ENCODE measurements at places on chromosomes 7 and 10.
A peak's percentile ranks its signal among the peaks of the same experiment; 100 is the strongest.

DNA sequence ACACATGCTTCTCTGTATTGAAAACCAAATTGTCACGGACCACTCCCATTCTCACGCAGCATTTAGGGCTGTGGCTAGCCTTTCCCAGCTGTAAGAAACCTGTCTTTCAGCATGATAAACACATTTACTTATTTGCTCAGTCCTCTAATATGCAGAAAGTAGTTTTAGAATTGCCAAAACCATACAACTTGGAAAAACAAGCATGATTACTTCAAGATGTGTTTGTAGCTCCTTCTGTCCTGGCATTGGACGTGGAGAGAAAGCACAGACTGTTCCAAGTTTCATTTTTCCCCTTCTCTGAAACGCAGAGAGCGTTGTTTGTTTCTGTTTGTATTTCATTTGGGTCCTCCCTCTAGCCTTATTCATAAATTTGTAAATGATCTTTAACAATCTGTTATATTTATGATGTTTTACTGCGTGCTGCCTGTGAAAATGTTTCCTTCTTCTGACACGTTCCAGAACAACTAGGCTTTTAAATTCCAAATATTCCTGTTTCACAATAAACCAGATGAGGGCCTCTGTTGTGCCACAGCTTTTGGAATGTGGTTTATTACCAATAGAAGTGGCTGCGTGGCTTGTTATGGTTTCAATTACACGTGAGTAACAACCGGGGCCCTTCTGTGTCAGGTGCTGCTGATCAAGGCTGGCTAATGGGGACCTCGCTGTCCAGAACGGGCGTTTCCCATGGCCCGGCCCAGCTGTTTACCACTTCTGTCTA lies 26.1 kb downstream of the MNX1 start:
- DNase-seq, result peak; percentile 95

GRCh38 chr7:122850528-122850927 lies 35.7 kb downstream of the CADPS2 start:
- DNase-seq, result no peak

DNA sequence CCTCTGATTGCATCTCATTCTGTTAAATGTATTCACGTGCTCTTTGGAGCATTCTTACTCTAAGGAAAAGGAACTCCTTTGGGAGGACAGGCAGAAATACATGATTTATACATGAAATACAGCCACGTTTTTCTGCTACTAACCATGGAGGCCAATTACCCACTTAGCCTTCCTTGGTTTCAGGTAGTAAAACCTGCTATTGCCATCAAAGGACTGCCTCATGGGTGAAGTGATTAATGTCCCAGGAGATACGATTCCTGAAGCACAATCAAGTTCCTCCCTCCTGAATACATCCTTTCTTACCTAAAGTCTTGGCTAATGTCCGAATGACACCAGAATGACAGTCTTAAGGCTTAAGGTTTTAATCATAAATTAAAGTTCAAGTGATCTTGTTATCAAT lies 58.5 kb upstream of the PIK3CG start:
- DNase-seq, result no peak

GRCh38 chr7:103989785-103990767 lies 618 bp upstream of the RELN start:
- DNase-seq, result peak; percentile 18

DNA sequence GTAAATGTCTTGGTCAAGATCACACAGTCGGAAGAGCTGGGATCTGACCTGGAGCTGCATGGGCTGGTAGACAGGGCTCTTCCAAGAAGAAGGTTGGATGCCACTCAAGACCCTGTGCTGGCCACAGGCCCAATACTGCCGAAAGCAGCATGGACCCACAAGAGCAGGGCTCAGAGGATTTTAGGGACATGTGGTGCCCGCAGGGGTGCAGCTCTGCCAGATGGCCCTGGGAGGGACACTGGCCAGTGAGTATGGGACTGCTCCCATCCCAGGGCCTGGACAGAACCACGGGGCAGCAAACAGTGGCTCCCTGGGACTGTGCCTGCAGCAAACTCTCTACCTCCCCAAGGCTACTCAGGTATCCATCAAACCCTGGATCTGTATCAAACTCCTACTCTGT lies 12.4 kb downstream of the MAT1A start:
- DNase-seq, result no peak

DNA sequence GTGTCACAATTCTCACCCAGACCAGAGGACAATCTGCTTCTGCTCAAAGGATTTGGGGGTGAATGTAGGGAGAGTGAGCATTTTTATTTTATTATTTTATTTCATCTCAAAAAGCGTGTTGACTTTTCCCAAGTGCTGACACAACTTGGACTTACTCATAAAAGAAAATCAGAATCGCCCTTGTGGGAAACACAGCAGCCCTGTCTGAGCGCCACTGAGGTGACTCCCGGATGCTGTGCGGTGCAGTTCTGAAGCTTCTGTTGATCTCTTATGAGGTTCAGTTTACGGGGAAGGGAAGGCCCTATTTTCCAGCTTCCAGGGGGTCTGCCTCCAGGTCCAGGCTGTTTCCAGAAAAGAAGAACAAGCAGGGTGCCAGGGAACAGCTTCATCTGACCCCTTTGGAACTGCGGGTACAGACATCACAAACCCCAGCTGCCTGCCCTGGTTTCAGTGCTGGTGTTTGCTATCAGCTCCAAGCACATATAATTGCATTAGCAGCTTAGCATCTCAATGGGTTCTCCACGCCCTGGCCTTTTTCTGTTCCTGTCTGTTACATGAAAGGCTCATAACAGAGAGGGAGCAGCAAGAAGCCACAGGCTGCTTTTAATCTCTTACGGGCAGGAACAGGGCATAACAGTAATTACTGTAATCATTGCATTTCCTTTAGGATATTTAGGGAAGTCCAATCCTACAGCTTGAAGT lies 52.4 kb downstream of the PARP12 start:
- DNase-seq, result no peak

GRCh38 chr10:110023785-110024465 lies 16.1 kb downstream of the ADD3 start:
- DNase-seq, result no peak

DNA sequence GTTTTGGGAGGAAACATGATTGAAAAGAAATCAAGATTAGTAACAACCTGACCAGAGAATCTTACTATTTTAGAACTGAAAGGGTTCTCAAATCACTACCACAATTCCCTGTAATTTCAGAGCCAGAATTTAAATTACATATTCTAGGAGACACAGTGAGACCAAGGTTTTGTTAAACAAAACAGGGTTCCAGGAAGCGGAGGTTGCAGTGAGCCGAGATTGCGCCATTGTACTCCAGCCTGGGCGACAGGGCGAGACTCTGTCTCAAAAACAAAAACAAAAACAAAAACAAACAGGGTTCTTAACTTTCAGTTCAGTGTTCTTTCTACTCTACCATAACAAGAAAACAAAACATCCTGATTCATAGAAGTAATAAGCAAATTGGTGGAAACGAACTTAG lies 57.6 kb downstream of the SNX13 start:
- DNase-seq, result peak; percentile 18

- no peak for DNase-seq
Measured at GRCh38 chr10:130618647-130619046, 482.5 kb downstream of the GLRX3 start.

- DNase-seq, result peak; percentile 14
Measured at GRCh38 chr10:89035461-89035860, 44.9 kb downstream of the FAS start.

DNA sequence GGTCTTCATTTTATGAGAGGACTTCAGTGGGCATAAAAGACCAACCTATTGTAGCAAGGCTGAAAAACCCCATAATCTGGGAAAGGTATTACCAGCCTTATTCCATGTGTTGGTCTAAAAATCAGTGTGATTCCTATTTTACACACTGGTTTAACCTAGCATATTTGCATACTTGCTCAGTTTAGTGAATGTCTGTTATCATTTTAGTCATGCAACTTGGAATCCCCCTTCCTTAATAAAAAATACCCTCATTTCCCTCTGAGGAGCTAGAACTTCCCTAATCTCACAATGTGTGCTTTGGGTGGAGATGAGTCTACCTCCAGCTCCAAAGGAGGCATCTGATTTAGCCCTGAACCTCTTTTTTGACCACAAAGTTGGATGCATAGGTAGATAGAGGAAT lies 312.8 kb upstream of the SORCS1 start:
- DNase-seq, result no peak

GRCh38 chr7:123351516-123352505 lies 152.0 kb upstream of the SLC13A1 start:
- DNase-seq, result no peak

DNA sequence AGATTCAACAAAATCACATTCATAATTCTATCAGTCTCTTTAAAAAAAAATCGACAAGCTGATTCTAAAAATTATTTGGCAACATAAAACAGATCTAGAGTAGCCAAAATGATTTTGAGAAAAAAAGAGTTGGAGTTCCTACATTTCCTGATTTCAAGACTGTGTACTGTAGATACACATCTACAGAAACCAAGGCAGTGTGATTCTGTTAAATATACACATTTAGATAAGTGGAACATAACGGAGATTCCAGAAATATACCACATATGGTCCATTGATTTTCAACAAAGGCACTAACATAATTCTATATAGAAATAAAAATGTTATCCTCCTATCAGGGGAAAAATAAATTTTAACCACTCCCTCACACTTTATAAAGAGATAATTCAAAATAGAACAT lies 467.0 kb downstream of the ADRA2A start:
- no peak for DNase-seq

DNA sequence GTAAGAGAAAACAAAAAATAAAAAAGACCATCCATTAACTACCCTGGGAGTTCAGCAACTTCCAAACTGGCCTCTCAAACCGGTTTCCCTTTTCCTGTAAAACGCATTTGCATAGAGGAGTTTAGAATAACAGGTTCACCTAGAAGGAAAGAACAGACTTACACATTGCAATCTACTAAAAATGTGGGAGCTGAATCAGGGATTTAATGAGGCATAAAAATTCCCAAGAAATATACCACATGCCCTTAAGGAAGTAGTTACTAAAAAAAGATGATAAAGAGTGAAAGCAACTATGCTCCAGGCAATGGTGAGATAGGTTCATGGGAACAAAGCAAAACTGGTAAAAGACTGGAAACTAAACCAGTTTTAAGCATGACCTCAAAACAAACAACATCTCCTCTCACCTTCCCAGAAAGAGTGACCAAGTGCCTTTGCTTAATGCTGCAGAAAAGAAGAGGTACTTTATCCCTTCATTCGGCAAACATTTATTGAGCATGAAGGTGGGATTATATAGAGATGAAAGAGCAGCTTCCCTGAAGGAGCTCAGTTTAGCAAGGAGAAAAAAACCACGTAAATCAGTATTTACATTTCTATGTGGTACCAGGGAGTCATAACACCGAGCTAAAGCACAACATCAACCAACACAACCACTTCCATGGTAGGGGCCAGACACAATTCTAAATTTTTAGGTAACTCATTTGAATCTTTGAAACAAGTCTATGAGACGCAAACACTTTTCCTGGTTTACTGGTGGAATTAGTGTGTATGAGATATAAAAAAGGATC lies 152.8 kb downstream of the SGMS1 start:
- DNase-seq, result peak; percentile 19

DNA sequence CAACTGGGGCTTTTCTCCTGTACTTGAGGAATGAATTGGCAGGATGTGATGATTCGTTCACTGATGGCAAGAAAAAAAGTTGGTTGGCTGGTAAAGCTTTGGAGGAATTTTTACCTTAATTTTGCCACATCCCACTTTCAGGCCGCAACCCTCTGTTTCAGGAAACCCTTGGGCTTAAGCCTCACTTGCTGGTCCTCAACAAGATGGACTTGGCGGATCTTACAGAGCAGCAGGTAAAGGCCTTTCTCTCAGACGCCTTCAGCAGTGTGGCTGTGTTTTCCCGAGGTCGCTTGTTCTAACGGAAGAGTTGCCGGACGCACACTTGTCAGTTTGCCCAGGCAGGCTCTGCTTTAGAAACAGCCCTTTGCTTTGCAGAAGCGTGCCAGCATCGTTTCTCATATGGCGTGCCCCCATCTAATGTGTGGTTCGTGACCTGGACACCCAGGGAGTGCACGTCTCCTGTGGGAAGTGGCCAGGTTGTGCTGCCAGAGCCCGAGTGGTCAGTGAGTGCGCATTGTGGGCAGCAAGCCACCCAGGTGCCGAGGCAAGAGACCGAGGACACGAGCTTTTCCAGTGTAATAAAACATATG lies 2.2 kb downstream of the MTG1 start:
- DNase-seq, result no peak

- DNase-seq, result no peak
Measured at GRCh38 chr10:77887631-77888355, 38.8 kb downstream of the DLG5 start.

- DNase-seq, result no peak
Measured at GRCh38 chr7:81120803-81121202, 202.0 kb upstream of the SEMA3C start.

- peak; percentile 49 for DNase-seq
Measured at GRCh38 chr7:133434246-133434865, 181.5 kb downstream of the EXOC4 start.

DNA sequence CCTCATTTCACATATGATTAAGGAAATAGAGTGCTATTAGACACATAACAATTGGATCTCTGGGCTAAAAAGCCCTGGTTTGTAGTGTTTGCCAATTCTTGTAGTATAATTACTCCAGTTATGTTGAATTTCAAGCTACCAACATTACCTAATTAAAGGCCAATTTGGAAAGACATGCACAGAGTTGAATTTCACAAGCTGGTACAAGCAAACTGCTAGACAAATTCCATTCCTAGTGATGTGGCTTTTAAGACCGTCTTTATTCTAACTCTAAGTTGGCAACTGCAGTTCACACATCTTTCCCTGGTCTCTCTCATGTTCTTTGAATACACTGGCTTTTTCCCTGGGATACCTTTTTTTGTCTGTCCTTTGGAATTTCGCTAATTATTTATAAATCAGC lies 384.1 kb upstream of the CNTNAP2 start:
- DNase-seq, result no peak

DNA sequence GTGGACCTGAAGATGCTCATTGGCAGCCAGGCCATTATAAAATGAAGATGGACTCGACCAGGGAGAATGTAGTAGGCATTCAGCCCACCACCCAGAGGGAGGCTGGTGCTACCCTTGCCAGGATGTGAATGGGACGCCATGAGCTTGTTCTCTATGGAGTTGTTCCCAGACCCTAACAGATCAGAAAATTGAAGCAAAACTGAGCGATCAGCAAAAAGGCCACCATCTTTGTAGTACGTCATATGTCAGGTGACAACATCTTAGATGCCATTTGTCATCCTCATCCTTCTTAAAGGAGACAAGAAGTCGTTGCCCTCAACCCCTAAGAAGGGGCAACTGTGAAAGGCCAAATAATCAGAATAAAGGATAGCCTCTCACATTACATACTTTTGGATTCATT lies 61.7 kb downstream of the DOCK1 start:
- DNase-seq, result no peak

DNA sequence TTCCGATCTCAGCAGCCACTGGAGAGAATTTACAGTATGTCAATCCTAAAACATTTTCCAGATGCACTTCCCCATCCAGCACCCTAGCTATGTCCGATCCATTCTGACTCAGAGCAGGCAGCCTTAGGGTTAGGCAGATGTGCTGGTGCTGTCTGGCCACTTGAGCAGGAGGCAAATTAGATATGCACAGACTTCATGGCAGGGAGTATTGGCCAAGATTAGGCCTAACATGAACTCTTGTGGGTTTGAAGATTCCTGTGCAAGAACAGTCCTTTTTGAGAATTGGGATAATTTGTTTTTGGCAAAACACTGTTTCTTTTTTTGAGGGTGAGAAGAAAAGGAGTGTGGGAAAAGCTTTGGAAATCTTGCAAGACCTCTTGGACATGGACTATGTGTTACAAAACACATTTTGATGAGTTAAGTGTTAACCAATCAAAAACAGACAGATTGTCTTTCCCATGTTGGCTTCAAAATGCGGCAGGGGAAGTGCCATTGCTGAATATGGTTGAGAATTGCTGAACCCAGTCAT lies 218.6 kb upstream of the INHBA start:
- peak; percentile 93 for DNase-seq
